T-cell (primary cell): ENCODE measurements at places on chromosomes 7 and 10.

DNA sequence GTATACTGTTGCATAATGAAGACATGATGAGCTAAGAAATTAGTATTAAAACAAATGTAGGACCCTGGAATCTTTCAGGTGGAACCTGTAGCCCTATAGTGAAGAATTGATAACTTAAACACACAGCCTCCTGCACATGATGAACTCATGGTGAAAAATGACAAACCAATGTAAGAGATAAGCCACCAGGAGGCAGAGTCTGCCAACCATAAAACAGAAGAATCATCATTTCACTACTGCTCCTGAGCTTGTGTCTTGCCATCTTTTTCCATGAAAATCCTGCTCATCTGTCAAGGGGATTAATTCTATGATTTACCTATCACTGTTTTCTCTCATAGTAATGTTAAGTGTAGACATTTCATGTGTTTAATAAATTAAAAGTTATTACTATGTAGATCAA lies 363.9 kb downstream of the MALRD1 start:
- no peaks in the 10 kb centered on the region for H3K27me3 ChIP-seq
- no peaks in the 10 kb centered on the region for H3K4me1 ChIP-seq
- no peak overlapping the region for H3K4me3 ChIP-seq
- H3K36me3 ChIP-seq: no peaks in the 10 kb centered on the region

DNA sequence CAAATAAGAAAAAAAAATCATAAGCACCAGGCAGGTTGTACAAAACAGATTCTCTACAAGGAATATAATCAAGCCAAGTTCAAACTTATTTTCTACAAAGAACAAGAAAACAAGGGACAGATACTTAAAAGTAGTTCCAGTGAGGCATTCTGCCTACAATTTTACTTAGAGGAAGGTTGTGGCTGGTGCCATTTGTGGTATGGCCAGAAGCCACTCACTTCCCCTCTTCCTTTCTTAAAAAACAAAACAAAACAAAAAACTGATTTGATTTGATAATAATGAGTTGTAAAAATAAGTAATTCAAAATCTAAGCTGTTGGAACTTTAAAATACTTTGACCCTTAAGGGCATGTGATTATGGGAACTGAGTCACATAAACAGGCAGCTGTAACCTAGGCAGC lies 420.6 kb downstream of the CALN1 start:
- no peak overlapping the region for H3K4me3 ChIP-seq
- H3K4me1 ChIP-seq: no peaks in the 10 kb centered on the region
- H3K36me3 ChIP-seq: no peaks in the 10 kb centered on the region

- H3K4me3 ChIP-seq: no peak overlapping the region
- H3K27ac ChIP-seq: no peak overlapping the region
- no peaks in the 10 kb centered on the region for H3K4me1 ChIP-seq
- H3K27me3 ChIP-seq: no peaks in the 10 kb centered on the region
- DNase-seq: no peak
Measured at GRCh38 chr10:11626071-11626470, 14.6 kb upstream of the USP6NL start.

DNA sequence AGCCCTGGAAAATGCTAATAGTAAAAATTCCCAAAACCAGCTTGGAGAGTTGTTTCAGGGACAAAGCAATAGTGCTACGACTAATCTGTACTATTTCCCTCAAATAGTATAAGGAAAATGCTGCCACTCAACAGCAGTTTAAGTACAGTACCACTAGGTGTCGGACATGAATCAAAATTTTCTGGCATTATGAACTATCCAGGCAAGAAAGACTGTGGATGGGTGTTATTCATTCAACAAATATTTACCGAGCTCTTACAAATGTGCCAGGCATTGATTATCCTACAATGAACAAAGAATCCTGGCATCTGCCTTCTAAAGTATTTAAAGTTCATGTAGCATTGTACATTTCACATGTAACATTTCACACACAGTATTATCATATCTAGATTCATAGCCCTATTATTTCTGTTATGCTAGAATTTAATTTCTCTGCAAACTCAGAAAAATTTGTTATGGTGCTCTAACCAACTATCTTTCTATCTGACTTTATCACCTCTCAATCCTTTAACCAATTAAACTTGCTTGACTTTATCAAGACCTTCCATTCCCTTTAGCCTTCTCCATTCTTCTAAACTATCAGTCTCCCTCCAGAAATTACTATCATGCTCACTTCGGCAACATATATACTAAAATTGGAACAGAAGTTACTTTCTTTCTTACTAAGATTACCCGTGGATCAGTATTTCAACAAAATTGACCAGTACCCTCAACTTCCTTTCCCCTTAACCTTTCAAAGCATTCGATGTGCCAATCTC lies 80.6 kb downstream of the ARHGAP21 start:
- H3K36me3 ChIP-seq: no peaks in the 10 kb centered on the region
- no peaks in the 10 kb centered on the region for H3K27me3 ChIP-seq
- DNase-seq: no peak
- H3K4me1 ChIP-seq: peaks cover 8% of the 10 kb centered on the region
- H3K4me3 ChIP-seq: no peak overlapping the region
- no peak overlapping the region for H3K27ac ChIP-seq
